ENCODE measurements at places on chromosomes 7 and 10.

DNA sequence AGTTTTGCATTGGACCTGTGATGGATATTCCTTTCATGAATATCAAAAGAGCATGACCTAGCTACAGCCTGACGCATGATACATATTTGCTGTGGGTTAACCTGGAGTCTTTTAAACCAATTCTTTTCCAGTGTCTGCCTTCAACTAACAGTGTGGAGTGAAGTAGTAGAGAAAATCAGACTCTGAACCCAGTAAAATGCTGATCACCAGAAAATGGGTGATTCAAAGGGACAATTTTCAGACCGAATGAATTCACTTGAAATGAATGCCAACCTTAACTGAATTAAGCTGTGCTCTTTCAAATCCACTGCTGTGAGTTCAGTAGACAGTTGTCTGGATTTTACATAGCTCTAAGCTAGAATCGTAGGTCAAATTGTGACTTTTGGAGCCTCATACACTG is 123.0 kb downstream of the CDK14 start:
- DNase-seq: no peak

DNA sequence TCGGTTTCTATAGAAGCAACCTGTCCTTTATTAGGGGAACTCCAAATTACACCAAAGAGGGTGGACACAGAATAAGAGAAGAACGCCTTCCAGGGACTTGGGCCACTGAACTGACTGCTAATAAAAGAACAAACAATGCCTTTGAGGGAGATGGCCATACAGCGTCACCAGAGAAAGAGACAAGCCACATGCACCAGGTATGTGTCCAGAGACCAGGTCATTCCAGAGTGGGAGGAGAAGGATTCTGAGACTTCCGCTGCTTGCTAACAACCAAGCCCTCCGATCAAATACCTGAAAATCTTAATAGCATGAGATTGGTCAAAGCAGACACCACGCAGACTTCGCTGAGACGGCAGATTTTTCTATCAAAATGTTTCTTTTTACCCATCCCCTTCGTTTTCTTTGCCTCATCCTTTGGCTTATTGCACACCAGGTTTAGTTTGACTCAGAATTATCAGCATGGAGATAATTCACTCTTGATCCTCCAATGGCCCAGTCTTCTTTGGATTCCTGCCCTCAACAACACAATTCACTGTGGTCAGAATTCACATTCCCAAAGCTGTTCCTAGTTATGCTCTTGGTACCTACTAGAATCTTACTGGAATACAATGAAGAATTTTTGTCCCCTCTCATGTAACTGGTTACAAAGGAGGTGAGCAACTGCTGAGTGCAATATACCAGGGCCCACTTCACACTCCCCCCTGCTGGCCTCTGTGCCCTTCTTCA is 87.4 kb upstream of the DDC start:
- DNase-seq: no peak

DNA sequence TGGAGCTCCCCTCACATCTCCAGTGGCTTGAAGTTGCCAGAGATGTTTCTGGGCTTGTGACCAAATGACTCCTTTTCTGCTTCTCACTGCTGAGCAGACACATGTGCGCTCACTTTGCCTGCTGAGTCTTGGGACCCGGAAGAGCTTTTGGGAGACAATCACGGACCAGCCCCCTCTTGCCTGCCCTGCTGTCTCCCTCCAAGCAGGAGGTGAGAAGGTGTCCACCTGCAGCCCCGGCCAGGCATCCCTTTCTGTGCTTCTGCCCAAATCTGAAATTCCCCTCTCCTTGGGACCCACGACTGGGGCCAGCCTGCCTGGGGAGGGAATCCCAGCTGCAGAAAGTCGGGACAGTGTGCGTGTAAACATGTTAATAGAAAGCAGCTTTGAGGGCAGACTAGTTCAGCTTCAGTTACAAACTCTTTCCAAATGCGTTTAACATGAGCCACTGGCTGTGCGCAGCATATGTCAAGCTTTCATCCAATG is 31.7 kb downstream of the HTRA1 start:
- no peak for DNase-seq

DNA sequence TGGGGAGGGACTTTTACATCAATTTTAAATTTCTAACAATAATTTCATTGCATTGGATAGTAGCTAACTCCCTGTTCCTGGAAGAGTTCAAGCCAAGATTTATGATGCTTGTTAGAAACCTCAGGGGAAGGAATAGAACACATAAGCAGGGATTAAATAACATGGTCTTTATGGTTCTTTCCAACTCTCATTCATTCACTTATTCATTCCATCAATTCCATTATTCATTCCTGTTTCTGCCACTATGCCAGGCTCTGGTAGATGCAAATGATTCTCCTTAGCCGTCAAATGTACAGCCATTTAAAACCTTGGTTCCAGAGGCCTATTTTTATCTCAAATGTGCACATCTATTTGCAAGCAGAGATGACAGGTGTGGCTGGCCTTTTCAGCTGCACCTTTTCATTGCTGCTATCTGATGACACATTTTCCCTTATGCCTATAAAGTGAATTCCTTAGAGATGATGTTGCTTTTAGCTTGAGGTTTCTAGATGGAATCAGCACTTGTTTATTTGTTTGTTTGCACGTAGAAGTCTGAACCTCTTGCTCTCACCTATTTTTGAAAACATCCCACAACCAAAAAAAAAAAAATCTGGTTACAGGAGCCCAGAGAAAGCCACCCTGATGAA is 205.7 kb upstream of the IGFBP3 start:
- DNase-seq: no peak

DNA sequence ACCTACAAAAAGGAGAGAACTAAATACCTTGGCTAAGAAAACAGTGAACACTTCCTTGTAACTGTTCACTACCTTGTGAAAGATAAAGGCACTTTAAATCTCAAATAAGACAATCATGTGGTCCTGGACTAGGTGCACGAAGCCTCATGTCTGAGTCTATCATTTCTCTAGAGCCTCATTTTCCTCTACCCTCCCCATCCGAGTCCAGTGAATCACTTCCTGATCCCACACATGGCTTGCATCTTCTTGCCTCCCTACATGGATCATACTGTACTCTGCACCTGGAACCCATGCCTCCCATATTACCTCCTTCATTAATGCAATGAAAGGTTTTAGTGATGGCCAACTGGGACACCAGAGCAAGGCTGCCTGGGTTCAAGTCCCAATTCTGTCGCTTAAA is 34.5 kb downstream of the SNX10 start:
- DNase-seq: no peak

DNA sequence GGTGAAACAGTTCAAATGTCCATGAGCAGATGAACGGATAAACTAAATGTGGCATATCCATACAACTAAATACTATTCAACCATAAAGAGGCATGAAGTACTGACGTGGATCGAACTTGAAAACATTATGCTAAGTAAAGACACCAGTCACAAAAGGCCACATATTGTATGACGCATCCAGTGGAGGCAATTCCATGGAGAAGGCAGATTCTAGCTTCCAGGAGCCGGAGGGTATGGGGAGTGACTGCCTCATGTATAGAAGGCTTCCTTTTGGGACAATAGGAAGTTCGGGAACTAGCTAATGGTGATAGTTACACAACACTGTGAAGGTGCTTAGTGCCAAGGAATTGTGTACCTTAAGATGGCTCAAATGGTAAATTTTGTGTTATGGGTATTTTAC is 98.4 kb downstream of the VIPR2 start:
- no peak for DNase-seq

DNA sequence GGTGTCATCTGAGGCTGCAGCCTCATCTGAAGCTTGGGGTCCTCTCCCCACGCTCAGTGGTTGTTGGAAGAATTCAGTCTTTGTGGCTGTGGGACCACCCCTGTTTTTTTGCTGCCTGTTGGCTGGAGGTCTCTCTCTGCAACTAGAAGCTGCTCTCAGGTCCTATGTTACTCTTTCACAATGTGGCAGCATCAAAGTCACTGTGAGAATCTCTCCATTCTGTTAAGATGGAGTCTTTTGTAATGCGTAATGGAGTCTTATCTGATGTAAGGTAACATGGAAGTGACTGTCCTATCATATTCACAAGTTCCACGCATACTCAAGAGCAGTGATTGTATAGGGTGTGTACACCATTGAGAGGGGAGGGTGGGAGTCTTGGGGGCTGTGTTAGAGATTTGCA is 24.9 kb downstream of the TSPAN13 start:
- DNase-seq: no peak

- no peak for DNase-seq
Measured at GRCh38 chr7:70923181-70923845, 208.6 kb upstream of the GALNT17 start.

DNA sequence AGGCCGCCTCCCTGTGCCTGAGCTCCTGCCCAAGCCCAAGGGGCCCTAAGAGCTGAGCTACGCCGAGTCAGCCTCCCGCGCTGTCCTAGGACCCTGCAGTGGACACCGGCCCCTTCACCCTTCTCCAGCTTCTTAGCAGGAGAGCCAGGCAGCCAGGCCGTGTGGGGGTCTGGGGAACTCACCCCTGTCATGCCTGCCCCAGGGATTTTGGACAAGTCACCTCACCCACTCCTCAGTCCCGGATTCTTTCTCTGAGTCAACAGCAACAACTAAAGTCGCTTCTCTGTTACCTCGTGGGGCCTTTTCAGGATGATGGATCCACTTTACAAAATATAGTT is 79.3 kb downstream of the MKI67 start:
- no peak for DNase-seq

DNA sequence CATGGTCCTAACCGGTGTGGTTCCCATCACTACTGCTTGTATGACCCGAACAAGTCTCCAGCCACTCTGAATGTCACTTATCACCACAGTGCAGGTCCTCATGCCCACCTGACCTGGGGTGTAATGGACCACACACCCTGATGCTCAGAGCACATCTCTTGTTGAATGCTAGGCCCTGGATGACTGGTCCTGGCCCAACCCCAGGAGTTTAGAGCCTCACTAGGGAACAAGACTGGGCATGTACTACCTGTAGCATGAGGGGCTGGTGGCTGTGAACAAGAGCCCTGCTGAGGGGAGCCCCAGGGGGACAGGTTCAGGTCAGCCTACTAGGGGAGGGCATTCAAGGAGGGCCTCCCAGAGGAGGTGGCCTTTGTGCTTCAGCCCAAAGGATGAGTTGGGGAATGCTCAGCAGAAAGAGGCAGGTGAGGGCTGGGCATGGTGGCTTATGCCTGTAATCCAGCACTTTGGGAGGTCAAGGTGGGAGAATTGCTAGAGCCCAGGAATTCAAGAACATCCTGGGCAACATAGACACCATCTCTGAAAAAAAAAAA is 31.2 kb downstream of the ZMIZ1 start:
- no peak for DNase-seq

DNA sequence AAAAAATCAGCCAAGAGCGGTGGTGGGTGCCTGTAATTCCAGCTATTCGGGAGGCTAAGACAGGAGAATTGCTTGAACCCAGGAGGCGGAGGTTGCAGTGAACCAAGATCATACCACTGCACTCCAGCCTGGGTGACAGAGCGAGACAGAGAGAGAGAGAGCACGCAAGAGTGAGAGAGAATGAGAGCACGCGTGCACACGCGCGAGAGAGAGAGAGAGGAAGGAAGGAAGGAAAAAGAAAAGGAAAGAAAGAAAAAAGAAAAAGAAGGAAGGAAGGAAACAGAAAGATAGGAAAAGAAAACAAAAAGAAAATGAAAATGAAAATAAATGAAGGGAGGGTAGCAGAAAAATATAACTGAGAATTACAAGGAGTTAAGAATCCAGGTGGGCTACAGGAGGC is 82.7 kb downstream of the SVOPL start:
- no peak for DNase-seq

DNA sequence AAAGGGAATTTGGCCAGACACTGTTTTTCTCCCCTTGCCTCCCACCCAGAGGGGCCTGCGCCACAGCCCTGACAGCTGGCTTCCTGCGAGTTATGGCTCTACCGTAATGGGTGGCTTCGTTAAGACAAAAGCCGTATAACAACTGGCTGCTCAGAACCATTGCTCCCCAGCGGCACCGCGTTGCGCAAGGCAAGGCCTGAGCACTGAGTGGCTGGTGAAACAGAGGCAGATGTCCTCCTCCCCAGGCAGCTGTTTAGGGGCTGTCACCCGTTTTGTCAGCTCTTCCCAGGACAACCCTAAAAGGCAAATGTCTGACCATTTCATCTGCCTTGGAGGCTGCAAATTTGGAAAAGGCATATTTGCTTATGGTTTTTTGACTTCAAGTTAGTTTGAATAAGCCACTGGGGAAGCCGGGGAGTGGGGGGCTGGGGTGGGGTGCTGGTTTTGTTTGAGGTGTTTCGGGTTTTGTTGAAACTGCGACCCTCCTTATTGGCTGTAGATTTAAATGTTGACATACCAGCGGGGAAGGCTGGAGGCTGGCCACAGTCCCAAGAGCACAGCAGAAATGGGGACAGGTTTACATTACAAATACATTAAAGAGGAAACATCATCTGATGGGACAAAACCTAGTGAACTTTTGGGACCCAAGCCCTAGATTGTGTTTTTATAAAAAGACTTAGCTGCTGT is 681 bp upstream of the SPOCK2 start:
- no peak for DNase-seq

DNA sequence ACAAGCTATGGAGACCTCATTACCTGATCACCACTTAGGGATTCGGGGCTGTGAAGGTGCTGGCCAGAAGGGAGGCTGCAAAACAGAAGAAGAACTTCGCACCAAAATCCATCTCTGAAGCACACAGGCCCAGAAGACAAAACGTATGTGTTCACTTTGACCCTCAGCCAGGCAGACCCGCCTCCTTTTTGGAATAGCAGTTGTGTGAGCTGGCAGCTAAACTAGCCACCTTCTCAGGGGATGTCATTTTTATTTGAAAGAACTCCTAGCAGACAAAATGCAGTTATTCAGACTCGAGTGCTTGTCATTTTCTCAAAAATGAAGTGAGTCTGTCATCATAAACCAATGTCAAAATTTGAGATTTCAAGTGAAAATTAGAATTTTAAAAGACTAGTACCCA is 71.7 kb downstream of the TNS3 start:
- DNase-seq: no peak

GRCh38 chr7:128948312-128948973 is 10.7 kb downstream of the IRF5 start:
- no peak for DNase-seq

DNA sequence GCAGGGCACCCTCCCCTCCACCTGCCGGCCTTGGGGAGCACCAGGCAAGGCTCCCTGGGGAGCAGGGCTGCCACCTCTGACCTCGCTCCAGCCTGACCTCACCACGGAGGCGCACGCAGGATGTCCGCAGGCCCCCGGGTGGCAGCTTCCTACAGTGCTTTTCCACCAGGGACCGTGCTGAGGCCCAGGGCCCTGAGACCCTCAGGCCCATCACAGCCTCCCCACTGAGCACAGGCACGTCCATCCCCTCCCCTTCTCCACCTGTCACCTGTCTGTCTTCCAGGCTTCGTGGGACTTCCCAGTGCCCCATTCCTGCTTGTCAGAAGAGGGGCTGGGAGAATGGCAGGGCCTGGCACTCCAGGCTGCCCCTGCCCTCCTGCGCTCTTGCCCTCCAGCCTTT is 90.1 kb downstream of the LHPP start:
- DNase-seq: no peak
